Effector memory CD8-positive, alpha-beta T cell (primary cell): ENCODE measurements at places on chromosomes 6 and 20.
A peak's percentile ranks its signal among the peaks of the same experiment; 100 is the strongest.

DNA sequence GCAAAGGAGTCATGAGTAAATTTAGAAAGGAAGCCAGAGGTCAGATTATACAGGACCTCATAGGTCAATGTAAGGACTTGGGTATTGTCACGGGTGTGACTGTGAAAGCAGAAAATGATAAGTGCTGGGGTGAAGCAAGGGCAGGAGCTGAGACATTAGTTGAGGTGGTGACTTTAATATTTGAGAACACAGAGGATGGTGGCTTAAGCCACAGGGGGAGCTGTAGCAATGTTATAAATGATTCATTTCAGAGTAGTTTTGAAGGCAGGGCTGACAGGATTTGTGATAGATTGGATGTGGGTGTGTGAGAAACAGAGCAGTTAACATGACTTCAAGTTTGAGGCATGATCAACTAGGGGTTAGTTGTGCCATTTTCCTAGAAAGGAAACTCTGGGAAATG lies 659.9 kb downstream of the EPM2A start:
- DNase-seq, result no peak

- no peak for DNase-seq
These were observed 13.6 kb downstream of the ITPA start for GRCh38 chr20:3222635-3223600.

DNA sequence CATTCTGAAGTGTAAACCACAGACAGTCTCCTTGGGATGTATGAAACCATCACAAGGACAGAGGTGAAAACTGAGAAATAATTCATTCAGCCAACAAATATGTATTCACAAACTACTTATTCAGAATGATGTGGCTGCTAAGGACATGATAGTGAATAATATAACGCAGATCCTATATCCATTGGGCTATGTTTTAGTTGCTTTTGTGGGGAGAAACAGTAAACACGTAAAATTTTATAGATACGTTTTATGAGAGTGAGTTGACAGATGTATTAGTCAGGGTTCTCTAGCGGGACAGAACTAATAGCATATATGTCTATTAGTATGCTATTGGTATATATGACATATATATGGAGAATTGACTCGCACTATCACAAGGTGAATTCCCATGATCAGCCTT lies 402.5 kb downstream of the RFPL4B start:
- DNase-seq, result no peak

- peak; percentile 4 for DNase-seq
These were observed at the start of gene MC3R for GRCh38 chr20:56247954-56248782. Gene MC3R (plus strand): TSS chr20:56248732. CDS start chr20:56248844, 112 bp downstream.

GRCh38 chr6:142266060-142266459 lies 35.7 kb upstream of the ADGRG6 start:
- no peak for DNase-seq

GRCh38 chr20:14553774-14554534 lies 216.5 kb upstream of the FLRT3 start:
- no peak for DNase-seq

DNA sequence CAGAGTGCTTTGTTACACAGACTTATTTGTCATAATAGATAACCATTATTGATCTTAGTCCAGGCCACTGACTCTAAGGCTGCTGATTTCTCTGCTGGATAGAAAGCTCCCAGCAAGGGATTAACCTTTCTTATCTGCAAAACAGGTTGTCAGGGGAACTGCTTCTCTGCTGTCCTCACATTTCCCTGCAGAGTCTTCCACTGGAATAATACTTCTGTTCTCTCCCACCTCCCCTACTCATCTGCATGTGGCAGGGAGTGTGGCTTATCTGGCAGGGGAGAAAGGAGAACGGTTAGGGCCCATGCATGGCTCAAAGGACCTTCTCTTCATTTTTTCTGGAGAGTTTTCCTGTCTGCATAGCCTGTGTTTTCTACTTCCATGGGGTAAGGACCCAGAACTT lies 86.2 kb downstream of the LAMP5 start:
- no peak for DNase-seq

DNA sequence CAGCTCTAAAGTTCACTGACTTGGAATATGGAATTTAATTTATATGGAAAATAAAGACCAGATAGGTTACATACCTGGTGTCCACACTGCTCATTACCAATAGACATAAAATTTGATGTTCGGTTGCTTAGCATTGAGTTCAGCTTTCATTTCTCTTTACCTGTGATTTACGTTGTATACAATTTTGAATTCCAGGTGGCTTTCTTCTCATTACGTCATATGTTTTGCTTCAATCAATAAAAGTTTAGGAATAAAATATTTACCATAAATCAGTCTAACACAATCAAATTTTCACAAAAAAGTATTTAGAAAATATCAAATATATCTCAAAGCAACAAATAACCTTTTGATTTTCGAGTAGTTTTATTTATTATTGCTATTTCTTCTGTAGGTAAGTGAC lies 40.8 kb downstream of the HDGFL1 start:
- no peak for DNase-seq

GRCh38 chr6:104607501-104607900 lies 252.2 kb downstream of the HACE1 start:
- no peak for DNase-seq

DNA sequence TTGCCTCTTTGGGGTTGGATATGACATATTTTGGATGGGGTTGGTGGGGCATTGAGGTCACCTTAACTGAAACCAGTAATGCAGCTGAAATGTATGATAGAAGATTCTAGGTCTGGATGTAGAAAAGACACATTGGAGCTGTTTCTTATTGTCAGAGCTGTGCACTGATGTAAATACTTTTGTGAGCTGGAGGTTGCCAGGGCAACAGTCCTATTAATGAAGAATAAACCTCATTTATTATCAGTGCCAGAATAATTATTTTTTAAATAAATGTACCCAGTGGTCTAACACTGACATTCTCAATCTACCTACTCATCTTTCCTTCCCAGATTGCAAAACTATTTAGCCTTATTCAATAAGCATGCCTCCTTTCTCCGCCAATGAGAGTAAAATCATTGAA lies 57.0 kb downstream of the CAP2 start:
- no peak for DNase-seq

- no peak for DNase-seq
These were observed 258.3 kb upstream of the TCF21 start for GRCh38 chr6:133630651-133631050.

DNA sequence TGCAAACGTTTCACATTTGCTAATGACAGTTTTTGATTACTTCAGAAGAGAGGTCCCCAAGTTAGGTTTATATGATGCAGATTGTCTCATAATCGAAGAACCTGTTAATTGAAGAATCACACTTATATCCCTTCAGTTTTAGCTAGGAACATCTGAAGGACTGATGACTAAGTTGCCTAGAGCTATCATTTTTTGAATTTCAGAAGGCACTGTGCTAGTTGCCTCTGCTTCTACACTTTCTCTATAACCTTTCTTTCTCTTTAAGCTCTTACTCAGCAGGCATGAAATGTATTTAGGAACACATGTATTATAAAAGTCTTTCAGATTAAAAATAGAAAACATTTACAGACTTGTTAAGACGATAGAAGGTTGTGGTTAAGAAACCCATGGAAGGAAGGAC lies 14.4 kb upstream of the GJE1 start:
- no peak for DNase-seq

GRCh38 chr20:6070829-6071695 lies 17.2 kb upstream of the LRRN4 start:
- DNase-seq, result no peak

DNA sequence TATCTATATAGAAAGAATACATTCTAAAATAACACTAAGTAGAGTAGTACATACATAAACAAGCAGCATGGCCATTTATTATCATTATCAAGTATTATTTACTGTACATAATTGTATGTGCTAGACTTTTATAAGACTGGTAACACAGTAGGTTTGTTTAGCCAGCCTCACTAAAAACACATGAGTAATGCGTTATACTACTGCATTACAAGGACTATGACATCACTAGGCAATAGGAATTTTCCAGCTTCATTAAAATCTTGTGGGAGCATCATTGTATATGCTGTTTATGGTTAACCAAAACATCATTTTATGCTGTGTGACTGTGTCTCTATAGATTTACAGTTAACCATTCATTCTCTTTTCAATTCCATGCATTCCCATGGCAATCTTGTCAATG lies 131.7 kb upstream of the HDGFL1 start:
- DNase-seq, result no peak

DNA sequence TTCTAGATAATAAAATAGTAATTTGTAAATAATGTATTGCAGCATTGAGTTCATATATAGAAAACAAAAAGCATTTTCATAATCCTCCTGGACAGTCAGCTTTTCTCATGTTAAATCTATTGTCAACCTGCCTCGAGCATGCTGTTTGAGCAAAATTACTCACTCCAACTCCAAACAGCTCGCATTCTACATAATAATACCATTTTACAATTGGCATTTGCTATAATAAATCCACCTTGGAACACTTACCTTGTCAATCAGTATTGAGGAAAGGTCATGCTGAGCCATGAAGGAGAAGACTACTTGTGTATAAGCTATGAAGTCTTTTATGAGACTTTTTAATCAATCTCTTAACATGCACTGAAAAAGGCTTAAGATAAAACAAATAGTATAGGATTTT lies 682.6 kb downstream of the CBLN4 start:
- no peak for DNase-seq

- DNase-seq, result no peak
These were observed 33.7 kb upstream of the ZNF133 start for GRCh38 chr20:18254615-18255014.

- no peak for DNase-seq
These were observed 13.6 kb upstream of the RPS10 start for GRCh38 chr6:34439442-34439841.

DNA sequence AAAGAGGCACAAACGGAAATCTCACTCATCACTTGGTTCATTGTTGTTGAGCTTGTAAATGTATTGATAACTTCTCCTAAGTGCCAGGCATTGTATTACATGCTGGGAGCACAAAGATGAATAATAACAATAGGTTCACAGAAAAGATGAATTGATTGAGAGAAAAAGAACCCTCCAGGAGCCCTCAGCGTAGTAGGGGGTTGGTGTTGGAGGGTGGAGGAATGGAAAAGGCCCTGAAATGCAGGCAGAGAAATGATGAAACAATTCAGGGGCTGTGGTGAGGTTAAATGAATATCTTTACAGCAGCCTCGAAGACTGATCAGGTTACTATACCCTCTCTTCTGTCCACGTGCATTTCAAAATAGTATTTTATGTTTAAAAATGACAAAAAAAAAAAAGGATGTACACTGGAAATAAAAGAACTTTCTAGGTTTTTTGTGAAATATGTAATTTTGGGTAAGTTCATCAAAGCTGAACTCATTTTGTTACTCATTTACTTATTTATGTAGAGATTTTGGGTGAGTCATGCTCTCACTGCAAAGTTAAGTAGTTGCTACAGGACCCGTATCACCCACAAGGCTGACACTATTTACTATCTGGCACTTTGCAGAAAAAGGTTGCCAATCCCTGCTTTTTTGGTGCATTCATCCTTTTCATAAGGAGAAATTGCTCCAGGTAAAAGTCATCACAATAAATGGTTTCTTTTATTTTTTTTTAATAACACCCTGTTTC lies 277.3 kb downstream of the ZNF217 start:
- DNase-seq, result no peak

- no peak for DNase-seq
These were observed 275.2 kb downstream of the GMDS start for GRCh38 chr6:1970151-1970561.

GRCh38 chr6:16812993-16813392 lies 51.7 kb upstream of the ATXN1 start:
- no peak for DNase-seq

DNA sequence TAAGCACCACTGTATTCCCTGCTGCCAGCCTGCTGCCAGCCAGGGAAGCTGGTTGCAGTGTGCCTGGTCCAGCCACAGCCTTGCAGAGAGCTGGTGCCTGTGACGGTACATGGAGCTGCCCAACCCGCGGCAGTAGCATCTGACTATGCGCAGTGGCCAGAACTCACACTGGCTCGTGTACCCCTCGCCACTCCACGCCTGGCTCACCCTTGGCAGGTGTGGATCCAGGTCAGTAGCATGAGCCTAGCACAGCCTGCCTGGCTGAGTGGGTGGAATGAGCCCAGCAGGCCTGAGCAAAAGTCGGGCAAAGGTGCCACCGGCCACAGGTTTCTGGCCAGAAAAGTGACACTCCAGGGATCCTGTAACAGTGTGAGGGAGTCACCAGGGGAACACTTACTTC lies 361.7 kb upstream of the MAP3K7 start:
- DNase-seq, result no peak

- DNase-seq, result no peak
These were observed 23.8 kb downstream of the BPIFB1 start for GRCh38 chr20:33306807-33307206.

- DNase-seq, result no peak
These were observed 105.8 kb upstream of the ASCC3 start for GRCh38 chr6:100986921-100987320.
